CD4-positive, CD25-positive, alpha-beta regulatory T cell (primary cell): ENCODE measurements at places on chromosomes 6 and 20.
A peak's percentile ranks its signal among the peaks of the same experiment; 100 is the strongest.

- no peak for DNase-seq
Observed at GRCh38 chr20:4637081-4637797, 84.5 kb upstream of the PRND start.

- DNase-seq, result no peak
Observed at GRCh38 chr6:128365520-128366160, 154.8 kb downstream of the PTPRK start.

- DNase-seq, result no peak
Observed at GRCh38 chr6:118752803-118753202, 101.4 kb upstream of the CEP85L start.

GRCh38 chr6:51640021-51640420, 447.4 kb downstream of the PKHD1 start:
- no peak for DNase-seq

GRCh38 chr20:53926428-53927028, 143.9 kb downstream of the BCAS1 start:
- peak; percentile 34 for DNase-seq

DNA sequence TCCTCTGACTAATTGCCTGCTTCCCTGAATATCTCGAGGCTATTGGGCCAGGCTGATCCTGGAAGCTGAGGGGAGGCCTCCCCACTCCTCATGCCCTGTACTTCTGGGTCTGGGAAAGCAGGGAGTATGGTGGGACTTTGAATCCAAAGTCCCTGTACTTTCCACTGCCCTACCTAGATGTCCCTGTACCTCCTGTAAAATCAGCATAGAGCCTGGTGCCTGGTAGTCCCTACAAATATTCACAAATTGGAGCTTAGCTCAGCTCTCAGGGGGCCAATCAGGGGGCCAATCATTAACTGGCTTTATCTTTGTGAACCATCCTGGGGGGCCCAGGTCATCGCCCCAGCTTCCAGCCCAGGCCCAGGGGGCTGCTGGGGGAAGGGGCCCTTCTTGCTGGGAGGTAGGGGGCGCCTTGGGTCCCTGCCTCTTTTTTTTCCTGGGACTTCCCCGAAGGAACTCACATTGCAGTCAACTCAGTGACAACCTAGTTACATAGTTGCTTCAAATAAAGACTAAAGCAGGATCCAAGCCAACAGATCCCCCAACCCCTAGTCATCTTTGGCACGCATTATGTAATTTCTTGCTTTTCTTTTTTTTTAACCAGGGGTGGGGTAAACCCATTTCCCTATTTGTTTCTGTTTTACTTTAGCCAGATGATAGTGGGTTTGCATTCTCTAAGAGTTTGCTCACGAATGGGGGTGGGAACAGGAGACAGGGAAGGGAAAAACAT, 6.9 kb upstream of the VEGFA start:
- no peak for DNase-seq

DNA sequence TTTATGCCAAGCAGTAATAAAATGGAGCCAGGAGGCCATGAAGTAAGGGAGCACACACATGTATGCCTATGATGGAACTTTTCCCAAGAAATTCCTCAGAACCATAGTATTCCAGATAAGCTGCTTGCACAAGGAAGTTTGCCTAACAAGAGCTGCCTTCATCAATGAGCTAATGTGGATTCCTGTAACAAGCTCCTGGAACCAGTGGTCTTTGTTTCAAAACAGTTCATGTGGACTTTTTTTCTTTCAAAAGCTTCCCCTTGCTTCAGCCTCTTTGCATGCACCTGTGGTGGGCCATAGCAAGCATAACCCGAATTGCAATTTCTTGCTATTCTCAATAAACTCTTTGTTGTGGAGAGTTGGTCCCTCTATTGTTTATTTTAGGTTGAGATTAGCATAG, 359.6 kb downstream of the UTRN start:
- DNase-seq, result no peak

DNA sequence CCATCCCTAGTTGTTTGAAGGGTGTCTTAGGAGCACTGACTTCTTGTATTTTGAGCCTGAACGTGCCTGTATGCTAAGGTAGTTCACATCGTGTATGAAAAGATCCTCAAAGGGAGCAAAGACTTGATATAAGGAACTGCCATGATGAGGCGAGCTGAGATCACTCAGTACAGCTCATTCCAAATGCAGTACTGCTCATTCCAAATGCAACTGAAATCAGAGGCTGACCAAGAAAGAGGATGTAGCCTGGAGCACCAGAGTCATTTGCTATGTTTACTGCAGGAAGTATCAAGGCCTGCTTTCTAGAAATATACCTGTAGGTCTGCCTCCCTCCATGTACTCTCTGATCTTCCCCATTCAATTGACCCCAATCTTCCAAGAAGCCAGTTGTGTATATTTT, 832.2 kb downstream of the EYS start:
- DNase-seq, result no peak

- no peak for DNase-seq
Observed at GRCh38 chr20:22374066-22374465, 210.3 kb downstream of the FOXA2 start.

DNA sequence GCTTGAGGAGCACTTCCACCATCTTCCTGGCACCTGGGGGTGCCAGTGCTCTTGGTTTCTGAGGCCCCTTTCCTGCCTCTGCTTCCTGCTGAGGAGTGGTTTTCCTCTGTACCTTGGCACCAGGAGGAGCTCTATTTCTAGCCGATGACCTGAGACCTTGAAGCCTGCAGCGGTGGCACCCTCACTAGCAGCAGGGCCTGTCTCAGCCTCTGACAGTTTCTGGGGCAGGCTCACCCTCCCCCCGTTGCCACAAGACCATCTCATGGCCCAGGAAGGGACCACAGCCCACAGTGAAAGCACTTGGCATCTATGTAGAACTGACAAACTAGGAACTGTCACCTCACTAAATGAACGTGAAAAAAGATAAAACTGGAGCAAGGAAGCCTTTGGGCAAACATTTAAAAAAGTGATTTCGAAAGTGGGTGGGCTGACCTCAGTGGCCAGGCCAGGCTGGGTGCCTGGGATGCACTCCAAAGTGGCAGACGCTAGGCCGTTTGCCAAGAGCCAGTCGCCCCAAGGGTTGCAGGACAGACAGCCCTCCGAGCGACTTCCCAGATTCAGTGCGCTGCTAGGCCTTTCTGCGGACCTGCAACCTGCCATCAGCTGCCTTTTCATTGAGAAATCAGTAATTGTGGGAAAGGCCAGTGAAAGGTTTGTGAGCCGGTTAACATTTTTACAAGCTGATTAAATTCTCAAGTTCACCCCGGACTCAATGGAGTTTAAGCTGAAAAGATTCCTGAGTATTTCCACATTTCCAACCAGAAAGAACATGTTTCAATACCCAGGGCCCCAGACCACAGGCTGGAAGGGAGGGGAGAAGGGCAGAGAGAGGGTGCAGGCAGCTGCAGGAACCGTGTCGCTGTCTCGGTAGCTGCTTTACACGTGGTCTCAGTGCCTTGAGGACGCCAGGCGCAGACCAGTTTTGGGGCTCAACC, 303.7 kb downstream of the ESR1 start:
- no peak for DNase-seq

DNA sequence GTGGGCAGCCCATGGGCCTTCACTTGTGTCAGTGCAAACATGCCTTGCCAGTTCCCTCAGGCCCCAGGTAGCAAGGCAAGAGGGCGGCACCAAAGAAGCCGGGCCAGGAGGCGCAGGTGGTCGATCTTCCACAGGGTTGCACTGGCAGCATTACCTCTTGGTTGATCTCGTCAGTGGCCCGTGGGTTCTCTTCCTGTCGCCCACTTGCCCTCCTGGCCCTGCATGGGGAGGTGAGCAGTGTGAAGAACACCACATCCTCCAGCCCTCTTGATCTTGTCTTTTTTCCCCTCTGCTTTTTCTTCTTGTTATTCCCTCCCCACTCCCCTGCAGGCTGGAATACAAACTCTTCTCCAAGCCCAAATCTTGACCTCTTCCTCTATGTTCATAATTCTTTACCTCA, 3.0 kb upstream of the CST11 start:
- no peak for DNase-seq

GRCh38 chr20:41357424-41358163, 9.0 kb downstream of the EMILIN3 start:
- DNase-seq, result no peak

DNA sequence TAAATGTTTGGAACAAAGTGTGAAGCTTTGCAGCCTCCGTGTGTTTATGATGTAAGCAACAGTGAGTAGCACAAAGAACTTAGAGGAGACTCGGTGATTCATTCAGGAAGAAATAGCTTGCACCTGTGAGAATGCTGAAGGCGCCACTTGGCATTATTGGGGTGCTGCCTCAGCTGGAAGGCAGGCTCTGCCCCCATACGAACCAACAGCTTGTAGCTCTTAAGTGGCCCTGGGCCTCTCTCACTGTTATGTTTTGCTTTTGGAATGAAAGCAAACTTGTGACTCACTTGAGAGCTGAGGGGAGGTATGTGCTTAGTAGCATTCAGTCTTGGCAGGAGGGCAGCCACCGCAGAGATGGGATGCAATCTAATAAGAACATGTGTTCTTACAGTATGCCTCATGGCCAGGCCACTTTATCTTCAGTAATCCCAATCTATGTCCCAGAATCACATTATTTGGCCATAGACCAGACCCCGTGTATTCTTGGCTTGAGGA, 310.7 kb downstream of the EYA4 start:
- DNase-seq, result no peak

DNA sequence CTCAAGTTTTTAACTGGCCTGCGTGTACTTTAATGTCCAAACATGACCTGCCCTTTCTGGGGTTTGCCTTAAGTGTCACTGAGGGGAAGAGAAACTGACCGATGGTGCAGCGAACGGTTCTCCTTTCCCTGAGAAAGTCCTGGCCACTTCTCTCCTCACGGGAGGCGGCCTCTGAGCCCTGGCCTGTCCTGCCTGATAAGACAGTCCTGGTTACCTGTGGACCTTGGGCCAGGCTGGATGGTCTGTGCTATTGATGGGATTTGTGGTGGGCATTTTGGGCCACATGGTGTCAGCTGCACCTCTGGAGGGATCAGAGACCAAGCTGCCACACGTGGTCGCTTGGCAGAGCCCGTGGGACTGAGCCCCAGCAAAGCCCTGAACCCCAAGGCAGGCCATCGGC, 11.6 kb upstream of the NTSR1 start:
- no peak for DNase-seq

DNA sequence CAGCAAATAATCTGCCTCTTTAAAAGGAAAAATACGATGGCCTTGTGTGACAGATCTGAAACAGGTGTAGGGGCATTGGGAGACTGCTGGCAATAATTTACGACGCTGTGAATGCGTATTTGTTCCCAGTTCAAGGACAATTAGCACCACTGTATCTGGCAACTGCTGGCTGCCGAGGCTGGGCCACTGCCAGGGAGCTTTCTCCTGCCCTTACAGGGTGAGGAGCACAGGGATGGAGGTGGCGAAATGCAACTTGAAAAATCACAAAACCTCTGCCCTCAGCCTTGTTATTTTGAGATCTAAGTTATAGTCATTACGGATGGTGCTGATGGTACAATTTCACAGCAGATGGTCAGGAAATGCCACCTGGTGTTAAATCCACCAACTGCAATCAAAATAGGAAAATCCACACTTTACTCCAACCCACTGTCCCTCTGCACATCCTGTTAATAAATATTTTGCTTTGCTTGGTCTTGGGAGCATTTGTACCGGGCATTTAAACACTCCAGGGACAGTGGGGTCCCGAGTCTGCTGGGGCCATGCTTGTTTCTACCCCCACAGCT, 6.4 kb downstream of the MYLK4 start:
- no peak for DNase-seq

DNA sequence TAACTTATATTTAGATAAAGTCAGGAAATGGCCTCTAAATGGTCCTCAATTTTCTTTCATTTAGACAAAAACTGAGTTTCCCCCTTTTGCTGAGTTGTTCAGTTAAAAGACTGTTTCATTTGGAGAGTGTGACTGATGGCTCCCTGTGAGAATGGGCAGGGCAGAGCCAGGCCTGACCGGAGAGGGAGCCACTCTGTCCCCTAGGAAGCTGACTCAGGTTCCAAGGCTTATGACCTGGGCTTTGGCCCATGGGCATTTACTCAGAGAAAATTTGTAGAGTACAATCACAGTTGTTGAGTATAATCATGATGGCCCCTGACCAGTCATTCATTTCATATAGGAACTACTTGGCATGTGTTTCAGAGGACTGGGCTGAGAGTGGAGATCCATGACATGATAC, 37.0 kb upstream of the AIG1 start:
- no peak for DNase-seq

- no peak for DNase-seq
Observed at GRCh38 chr20:58072695-58073671, 155.5 kb downstream of the ANKRD60 start.

GRCh38 chr6:71011871-71012371, 55.1 kb upstream of the B3GAT2 start:
- DNase-seq, result no peak

GRCh38 chr6:154542747-154543146, 32.3 kb upstream of the CNKSR3 start:
- DNase-seq, result no peak

DNA sequence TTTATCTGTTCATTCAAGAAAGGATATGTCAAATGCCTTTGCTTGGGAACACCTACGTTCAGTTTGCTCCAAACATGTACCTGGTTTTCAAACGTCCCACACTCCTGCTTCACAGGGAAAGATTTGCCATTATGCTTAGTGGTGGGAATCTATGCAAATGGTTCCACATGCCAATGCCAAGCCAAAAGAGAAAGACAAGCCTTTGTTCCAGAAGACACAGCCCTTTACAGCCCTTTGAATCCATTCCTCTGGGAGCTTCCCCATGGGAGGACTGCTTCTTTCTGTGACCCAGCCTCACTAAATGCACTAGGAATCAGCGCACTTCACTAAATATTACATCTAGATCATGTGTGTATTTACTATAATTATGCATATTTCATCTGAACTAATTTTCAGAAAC, 619.5 kb downstream of the PRKN start:
- DNase-seq, result no peak
